ENCODE measurements at places on chromosomes 6 and 20. TPM values are rescaled to one million over a fixed set of nuclear protein-coding genes. Genes with fewer than 3 reads are reported as not detected.

The C2 gene
- 0.83 TPM for total RNA-seq

The KCNQ2 gene
- 84.4 TPM for total RNA-seq

The SERINC3 gene
- total RNA-seq, result 108 TPM

The DOK5 gene
- total RNA-seq, result 58.4 TPM

The SULF2 gene
- total RNA-seq, result 123 TPM

The ARFGEF3 gene
- 21.0 TPM for total RNA-seq

The RTN4IP1 gene
- total RNA-seq, result 8.2 TPM

The FAM83D gene
- 2.8 TPM for total RNA-seq

The DEFB124 gene
- not detected for total RNA-seq
